ENCODE measurements at places on chromosomes 11 and 22. TPM values are rescaled to one million over a fixed set of nuclear protein-coding genes. Genes with fewer than 3 reads are reported as not detected.

Gene UPK3A
- total RNA-seq: not detected

Gene EFEMP2
- total RNA-seq: 12.8 TPM

Gene C22orf42
- total RNA-seq: not detected

Gene LARGE2
- total RNA-seq: 25.0 TPM

Gene OR51Q1
- total RNA-seq: not detected

Gene FOLR2
- not detected for total RNA-seq

Gene SCGB1D2
- total RNA-seq: not detected

Gene KLHL35
- total RNA-seq: 0.14 TPM

Gene CLDN5
- total RNA-seq: 0.14 TPM

Gene OR2AT4
- not detected for total RNA-seq

Gene TRMT2A
- total RNA-seq: 39.7 TPM

Gene KDM4E
- total RNA-seq: not detected

Gene ALG12
- total RNA-seq: 23.2 TPM

Gene DAGLA
- 0.09 TPM for total RNA-seq

Gene GPHA2
- not detected for total RNA-seq

Gene INS
- total RNA-seq: not detected

Gene SLC43A1
- 0.79 TPM for total RNA-seq

Gene ME3
- 2.7 TPM for total RNA-seq

Gene SYT13
- not detected for total RNA-seq

Gene APLNR
- not detected for total RNA-seq

Gene FGF19
- total RNA-seq: not detected

Gene SYCE3
- 1.1 TPM for total RNA-seq

Gene OR8H1
- not detected for total RNA-seq

Gene CABP7
- total RNA-seq: not detected

Gene ALKBH3
- 31.8 TPM for total RNA-seq

Gene TRIM29
- total RNA-seq: 489 TPM

Gene DGKZ
- 68.2 TPM for total RNA-seq

Gene APOBEC3C
- 27.0 TPM for total RNA-seq

Gene TYR
- total RNA-seq: not detected

Gene UBQLN3
- total RNA-seq: not detected

Gene FAM180B
- not detected for total RNA-seq

All from airway epithelial cell (primary cell).